ENCODE measurements at places on chromosomes 16 and 17.

DNA sequence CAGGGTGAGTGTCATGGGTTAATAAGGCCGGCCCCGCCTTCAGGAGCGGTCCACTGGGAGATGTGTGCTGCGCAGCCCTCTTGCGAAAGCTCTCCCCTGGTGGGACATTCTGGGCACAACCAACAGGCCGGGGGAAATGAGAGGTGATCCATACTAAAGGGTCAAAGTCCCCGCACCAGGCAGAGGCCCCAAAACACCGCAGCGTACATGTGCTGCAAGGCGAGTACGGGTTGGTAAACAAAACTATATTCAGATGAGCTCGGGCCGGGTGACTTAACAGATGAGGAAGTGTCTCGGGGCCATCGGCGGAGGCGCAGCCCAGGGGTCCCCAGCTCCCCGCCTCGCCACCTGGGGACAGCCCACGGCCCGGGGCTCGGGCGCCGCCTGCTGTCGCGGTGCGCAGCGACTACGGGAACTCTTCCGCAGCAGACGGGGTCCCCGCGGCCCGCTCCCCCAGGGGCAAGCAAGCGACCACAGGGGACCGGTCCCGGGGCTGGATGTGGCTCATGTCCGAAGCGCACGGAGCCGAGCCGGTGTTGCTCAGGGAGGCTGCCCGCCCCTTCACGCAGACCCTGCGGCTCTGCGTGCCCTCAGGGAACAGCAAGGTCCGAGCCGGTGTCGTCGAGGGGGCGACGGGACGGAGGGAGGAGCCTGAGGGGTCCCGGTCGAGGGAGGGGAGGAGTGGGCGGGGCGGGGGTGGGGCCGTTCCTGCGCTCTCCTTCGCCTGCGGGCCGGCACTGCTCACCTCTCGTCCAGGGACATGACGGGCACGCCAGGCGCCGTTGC is at the start of gene RAB37:
TSS of gene RAB37 (plus strand) at position 744 of the 786 bp plus-strand sequence. CDS start at position 761, 17 bp downstream.
- DNase-seq = no peak

- DNase-seq = no peak
Measured at GRCh38 chr17:33140413-33141099, 148.9 kb downstream of the SPACA3 start.

GRCh38 chr17:48439875-48440505 is 10.0 kb upstream of the SKAP1 start:
- no peak for DNase-seq

GRCh38 chr17:60960398-60961065 is 282.9 kb downstream of the BCAS3 start:
- no peak for DNase-seq

DNA sequence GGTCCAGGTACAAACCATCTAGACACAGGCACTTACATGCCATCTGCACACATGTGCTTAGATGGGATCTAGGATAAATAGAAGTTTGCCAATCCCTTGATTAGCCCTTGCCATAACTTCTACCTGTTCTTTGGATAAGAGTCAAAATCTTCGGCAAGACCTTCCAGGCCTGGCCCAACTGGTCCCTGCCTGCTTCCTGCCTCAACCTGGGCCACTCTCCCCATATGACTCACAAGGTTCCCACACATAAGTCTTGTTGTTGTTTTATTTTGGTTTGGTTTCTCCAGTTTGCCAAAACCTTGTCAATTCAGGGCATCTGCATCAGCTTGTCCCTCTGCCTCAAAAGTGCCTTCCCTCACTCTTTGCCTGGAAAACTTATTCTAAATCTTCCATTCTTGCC is 95.3 kb upstream of the XYLT1 start:
- no peak for DNase-seq

- peak; percentile 67 for DNase-seq
Measured at GRCh38 chr17:36544044-36544306, 744 bp upstream of the GGNBP2 start.

DNA sequence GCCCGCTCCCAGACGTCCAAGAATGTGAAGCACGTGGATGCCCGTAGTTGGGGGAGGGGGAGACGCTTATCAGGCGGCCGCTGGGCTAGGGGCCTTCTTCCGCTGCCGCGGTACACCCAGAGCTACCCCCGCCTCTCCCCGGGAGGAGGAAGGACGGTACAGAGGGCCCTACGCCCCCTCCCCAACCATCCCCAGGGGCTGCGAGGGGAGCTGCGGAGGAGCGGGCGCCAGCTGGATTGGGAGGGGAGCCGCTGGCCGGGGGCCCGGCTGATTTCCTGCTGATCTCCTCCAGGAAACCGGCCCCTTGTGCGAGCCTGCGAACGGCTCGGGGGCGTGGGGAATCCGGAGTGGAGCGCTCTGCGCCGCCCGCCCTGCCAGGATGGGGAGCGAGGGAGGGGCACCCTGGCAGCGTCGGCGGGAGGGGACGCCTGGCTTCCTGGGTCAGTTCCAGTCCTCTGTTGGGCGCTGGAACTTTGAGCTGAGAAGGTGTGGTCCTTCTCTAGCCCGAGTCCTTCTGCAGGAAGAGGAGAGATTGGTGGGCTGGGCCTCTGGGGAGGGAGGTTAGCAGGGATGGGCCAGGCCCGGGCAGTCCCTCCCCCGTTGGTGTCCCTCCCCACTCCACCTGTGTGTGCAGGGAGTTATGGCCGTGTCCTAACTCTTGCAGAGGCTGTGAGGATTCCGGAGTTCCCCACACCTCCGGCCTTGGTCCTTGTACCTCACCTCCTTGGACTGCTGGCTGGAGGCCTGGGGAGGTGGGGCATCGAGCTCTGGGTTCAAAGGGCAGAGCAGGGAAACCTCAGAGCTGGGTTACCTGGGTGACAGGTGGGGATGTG is 19.2 kb downstream of the GJD3 start:
- peak; percentile 78 for DNase-seq

DNA sequence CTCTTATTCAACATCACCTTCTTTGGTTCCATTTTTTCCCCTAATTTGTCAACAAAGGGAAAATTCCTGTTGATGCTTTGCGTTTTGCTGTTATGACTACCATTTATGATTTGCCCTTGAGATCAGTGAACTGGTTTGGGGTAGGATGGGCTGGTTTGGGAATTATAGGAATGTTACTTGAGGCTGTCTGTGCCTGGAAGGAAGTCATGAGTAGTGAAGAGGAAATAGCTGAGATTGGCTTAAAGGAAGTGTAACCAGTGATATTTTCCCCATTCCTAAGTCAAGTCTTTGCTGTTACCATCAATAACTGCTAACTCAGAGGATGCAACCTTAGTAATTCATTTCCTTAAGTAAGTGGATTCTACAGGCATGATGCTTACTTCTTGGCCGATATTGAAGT is 179.2 kb downstream of the MAP2K6 start:
- peak; percentile 56 for DNase-seq

DNA sequence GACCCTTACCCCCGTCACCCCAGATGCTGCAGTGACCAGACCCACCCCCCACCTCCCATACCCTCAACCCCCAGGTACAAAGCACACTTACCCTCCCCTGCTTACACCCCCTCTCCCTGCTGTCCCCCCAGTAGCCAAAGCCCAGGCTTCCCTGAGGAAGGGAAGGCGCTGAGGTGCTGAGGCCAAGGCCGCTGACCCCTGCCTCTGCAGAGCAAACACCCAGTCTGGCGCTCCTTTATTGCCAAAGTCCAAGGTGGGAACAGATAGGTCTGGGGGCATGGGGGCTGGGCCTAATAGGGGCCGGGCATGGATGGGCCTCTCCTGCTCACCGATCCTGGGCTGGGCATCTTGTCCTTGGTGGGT is 683 bp downstream of the LCAT start:
- DNase-seq = no peak

- no peak for DNase-seq
Measured at GRCh38 chr16:55240888-55241287, 83.1 kb upstream of the IRX6 start.

GRCh38 chr16:68235887-68236136 is at the start of gene ESRP2:
TSS of gene ESRP2 (minus strand) at chr16:68236127. CDS start at chr16:68236045, 82 bp downstream.
- no peak for DNase-seq

- DNase-seq = no peak
Measured at GRCh38 chr16:14199624-14200023, 128.5 kb downstream of the MRTFB start.

GRCh38 chr17:951325-952132 is 28.0 kb downstream of the NXN start:
- no peak for DNase-seq

- no peak for DNase-seq
Measured at GRCh38 chr17:38942696-38943334, 17.4 kb downstream of the LASP1NB start.

- no peak for DNase-seq
Measured at GRCh38 chr16:88754109-88754911, 30.7 kb downstream of the PIEZO1 start.

DNA sequence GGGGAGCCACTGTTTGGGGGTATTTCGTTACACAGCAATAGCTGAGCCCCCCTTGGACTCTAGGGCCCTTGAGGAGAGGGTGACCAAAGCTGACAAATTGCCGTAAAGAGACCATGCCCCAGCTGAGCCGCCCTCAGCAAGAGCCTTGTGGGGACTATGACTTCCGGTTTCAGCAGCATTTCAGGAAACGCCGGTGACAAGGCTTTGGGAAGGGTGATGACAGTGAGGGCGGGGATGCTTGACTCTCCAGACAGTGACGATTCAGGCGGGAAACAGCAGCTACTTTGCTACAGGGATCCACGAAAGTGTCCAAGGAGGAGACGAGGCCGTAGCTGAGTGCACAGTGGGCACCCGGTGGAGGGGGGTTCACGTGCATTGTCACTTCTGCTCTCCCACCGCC is 360.8 kb downstream of the C16orf95 start:
- no peak for DNase-seq

DNA sequence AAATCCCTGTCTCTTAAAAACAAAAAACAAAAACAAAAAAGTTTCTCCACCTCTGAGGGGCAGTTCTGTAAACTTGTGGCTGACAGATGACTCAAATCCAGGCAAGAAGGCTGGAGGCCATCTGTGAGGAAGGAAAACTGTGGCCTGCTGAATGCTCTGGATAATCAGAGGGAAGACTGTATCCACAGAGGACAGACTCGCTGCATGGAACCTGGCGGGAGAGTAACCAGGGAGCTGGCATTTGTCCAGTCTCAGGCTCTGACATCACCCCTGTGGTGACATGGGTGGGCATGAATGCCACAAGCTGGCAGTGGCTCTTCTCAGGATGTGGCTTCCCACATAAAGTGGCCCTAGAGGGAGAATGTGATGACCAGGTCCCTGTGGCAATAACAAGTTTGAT is 2.8 kb upstream of the KSR1 start:
- DNase-seq = no peak

GRCh38 chr16:10618710-10619209 is 38.4 kb upstream of the EMP2 start:
- DNase-seq = no peak

DNA sequence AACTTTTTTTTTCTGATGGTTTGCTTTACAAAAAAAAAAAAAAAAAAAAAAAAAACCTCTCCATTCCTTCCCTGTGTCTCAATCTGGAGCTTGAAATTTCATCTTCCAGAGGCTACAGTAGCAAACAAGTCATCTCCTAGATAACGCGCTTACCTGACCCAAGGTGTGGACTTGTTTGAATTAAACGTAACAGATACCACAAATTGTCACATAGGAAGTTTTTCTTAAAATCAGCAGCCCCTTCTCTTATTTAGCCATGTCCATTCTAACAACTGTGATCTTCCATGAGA is 2.0 kb downstream of the STAT5B start:
- DNase-seq = no peak

- no peak for DNase-seq
Measured at GRCh38 chr17:81821147-81821546, 11.9 kb downstream of the MCRIP1 start.

GRCh38 chr17:80709090-80709695 is 164.6 kb downstream of the RPTOR start:
- DNase-seq = no peak

DNA sequence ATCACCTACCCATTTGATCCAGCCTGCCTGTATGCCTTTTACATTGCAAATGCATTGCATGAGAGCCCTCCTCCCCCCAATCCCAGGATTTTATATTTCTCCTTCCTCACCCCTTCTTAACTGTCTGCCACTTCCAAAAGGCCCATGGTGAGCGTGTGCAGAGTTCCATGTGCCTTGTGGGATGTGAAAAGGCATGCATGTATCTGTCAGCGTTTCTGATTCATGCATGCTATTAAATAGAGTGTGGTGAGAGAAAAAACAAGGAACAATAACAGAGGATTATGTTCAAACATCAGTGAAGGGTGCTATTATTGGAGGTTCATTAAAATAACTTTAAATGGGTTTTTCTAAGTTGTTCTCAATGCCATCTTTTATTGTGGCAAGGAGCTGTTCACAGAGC is 60.9 kb upstream of the CACNG3 start:
- DNase-seq = no peak

GRCh38 chr17:75390982-75391381 is 14.5 kb downstream of the GRB2 start:
- DNase-seq = peak; percentile 43

GRCh38 chr16:69197573-69197972 is 10.6 kb downstream of the SNTB2 start:
- DNase-seq = no peak

DNA sequence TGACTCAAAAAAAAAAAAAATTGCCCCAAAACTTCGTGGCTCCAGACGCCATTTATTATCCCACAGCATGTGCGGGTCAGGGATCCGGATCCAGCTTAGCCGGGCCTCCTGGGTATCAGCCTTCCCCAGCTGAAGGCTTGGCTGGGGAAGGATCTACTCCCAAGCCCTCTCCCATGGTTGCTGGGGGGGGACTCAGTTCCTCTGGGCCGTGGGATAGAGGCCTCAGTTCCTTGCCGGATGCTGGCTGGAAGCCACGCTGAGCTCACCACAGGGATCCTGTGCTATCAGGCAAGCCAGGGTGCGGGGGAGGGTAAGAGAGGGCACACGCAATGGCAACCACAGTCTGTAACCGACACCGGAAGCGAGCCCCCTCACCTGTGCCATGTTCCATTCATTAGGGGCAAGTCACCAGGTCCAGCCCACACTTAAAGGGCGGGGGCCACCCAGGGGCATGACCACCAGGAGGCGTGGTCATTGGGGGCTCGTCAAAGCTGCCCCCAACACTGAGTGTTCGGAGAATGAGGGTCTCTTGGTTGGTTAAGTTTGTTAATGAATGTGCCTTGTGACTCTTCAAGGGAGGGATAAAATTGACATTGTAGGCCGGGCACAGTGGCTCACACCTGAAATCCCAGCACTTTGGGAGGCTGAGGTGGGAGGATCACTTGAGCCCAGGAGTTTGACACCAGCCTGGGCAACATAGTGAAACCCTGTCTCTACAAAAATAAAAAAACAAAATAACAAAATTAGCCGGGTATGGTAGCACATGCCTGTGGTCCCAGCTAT is 210.0 kb upstream of the GSE1 start:
- peak; percentile 71 for DNase-seq

- DNase-seq = peak; percentile 66
Measured at GRCh38 chr16:67562918-67563707, 787 bp downstream of the CTCF start.

GRCh38 chr17:50872710-50873424 is 6.7 kb upstream of the TOB1 start:
- DNase-seq = no peak
